ENCODE measurements at places on chromosomes 6 and 20. TPM values are rescaled to one million over a fixed set of nuclear protein-coding genes. Genes with fewer than 3 reads are reported as not detected.

The FGD2 gene
- 22.1 TPM for polyA plus RNA-seq

The ECT2L gene
- 0.43 TPM for polyA plus RNA-seq

The PLCB1 gene
- polyA plus RNA-seq, result 4.1 TPM

The FAM162B gene
- 1.9 TPM for polyA plus RNA-seq

The RNF144B gene
- 24.1 TPM for polyA plus RNA-seq

The PERP gene
- polyA plus RNA-seq, result 182 TPM

The DPPA5 gene
- 0.39 TPM for polyA plus RNA-seq

The AIF1 gene
- polyA plus RNA-seq, result 198 TPM

The PPP1R14C gene
- polyA plus RNA-seq, result 1.9 TPM

The PDE10A gene
- 3.2 TPM for polyA plus RNA-seq

The BTNL2 gene
- not detected for polyA plus RNA-seq

The NFATC2 gene
- polyA plus RNA-seq, result 4.4 TPM

The HLA-DMB gene
- polyA plus RNA-seq, result 71.0 TPM

The DEFB124 gene
- polyA plus RNA-seq, result 0.23 TPM

The RAET1L gene
- polyA plus RNA-seq, result 3.1 TPM

The RWDD2A gene
- polyA plus RNA-seq, result 4.3 TPM

The BEND6 gene
- polyA plus RNA-seq, result 0.98 TPM

The HTR1B gene
- 0.09 TPM for polyA plus RNA-seq

The ETV7 gene
- 5.5 TPM for polyA plus RNA-seq

DNA sequence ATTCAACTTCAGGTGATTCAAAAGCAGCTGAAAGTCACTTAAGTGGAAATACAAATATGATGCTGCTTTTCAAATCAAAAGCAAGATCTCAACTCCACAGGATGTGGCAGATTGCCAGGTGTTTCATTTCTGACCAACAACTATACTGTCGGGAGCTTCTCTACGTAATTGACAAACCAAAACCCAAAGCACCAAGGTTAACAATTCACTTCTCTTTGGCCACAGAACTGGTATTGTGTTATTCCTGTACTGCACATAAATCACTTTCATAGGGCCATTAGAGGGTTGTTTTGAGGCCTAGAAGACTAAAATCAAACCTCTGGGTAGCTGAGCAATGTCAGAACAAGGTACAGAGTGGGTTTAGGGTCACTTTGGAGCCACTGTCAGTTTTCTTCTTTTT is 169.7 kb downstream of the HAO1 start:
- no peak for DNase-seq

GRCh38 chr6:113995634-113996033 is 24.7 kb upstream of the HDAC2 start:
- peak; percentile 44 for DNase-seq

- no peak for DNase-seq
Observed at GRCh38 chr6:107931894-107932293, 26.1 kb downstream of the SEC63 start.

GRCh38 chr6:161750686-161751085 is 476.8 kb upstream of the AGPAT4 start:
- no peak for DNase-seq

- no peak for DNase-seq
Observed at GRCh38 chr6:36839749-36840431, 646 bp upstream of the CPNE5 start.

DNA sequence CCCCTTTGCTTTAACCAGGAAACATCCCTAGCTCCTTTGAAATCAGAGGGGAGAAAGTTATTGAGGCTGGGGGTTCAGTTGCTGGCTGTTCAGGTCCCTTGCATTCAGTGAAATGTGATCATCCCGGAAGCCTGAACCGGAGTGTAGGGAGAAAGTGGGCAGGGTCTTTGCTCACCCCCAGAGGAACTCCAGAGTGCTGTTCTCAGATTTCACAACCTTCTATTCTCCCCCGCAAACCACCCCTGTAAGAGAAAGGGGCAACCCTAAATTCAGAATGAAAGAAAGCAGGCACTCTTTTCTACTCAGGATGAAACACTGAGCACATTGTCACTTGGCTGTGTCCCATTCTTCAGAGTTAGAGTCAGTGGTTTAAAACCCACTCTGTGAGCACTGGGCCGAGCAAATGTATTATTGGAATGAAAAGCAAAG is 139.8 kb downstream of the KHDC1L start:
- DNase-seq, result no peak

DNA sequence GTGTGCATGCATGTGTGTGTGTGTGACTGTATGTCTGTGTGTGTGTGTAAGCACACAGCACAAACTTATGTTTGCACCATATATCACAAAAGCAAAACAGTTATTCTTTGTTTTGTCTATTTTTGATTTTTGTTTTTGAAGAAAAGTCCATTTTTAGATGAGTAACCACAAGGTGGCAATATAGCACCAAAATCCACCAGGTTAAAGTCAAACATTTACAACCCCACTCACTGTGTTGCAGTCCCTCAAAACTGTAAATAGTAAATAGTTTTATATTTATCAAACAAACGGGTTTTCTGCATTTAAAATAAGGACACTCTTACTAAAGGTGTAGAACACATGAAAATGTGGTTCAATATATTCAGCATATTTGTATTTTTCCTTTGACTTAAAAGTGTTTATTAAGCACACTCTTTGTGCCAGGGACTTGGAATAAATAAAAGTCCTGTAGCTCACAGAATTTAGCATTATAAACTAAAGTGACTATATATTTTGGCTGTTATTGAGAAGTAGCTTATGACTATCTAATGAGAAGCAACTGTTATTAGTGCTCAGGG is 118.5 kb downstream of the GFRAL start:
- no peak for DNase-seq

GRCh38 chr20:31673943-31674463 is 36.3 kb downstream of the COX4I2 start:
- DNase-seq, result no peak

GRCh38 chr6:22322103-22323030 is 25.5 kb upstream of the PRL start:
- no peak for DNase-seq

- DNase-seq, result no peak
Observed at GRCh38 chr20:51125780-51126179, 102.9 kb upstream of the KCNG1 start.

GRCh38 chr6:79635232-79635543 is 4.1 kb downstream of the SH3BGRL2 start:
- no peak for DNase-seq

GRCh38 chr6:92684386-92684785 is 735.0 kb downstream of the EPHA7 start:
- no peak for DNase-seq

GRCh38 chr6:119240257-119241110 is 109.1 kb downstream of the MAN1A1 start:
- no peak for DNase-seq

GRCh38 chr20:51419646-51420045 is 122.9 kb downstream of the NFATC2 start:
- no peak for DNase-seq

DNA sequence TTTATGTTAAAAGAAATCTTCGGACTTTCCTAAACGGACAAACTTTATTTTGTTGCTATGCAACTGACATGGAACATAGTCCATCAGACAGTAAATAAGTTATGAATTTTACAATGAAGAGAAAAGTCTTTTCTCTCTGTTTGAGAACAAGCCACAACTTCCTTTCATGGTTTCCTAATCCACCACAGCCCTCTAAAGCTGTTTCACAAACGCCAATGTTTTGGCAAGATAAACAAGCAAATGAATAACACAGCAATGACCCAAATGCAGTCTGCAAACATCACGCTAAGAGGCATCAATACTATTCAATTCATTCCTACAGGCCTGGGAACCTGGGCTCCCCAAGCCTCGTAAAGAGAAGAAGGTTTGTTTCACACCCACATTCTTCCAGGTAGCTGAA is 60.4 kb downstream of the HAO1 start:
- DNase-seq, result no peak

DNA sequence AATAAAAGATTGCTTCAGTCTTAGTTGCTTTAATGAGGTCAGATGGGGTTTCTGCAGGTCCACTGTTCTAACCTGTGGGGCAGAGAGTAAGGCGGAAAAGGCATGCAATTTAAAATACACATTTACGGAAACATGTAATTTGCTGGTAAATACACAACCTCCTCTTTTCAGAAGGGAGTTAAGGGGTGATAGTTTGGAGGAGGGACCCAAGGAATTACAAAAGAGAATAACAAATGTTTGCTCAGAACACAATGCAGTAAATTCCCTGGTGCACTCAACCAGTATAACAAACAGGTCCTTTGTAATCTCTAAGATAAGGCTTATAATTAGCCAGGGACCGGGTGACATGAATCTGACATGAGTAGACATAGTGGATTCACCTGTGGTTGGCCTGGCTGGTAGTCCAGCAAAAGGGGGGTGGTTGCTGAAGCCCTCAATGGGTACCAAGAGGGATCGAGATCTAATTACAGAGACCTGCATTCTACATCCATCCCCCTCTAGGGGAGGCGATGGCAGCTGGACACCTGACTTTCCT is 295.1 kb downstream of the PHACTR1 start:
- DNase-seq, result no peak

DNA sequence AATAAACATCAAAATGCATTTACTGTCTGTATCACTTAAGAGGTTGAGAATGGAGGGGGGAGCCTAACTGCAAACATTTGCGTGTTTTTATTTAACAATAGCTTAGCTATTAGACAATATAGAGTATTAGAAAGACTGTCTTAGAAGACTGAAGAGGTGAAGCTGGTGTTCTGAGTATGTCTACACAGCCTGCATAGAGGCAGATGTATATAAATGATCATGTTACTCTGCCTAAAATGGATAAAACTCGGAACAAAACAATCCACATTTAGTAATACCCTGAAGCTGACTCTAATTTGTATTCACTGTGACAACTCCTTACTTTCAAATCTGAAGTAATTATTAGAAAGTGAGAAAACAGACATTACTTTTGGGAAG is 181.9 kb downstream of the GMPR start:
- DNase-seq, result no peak

GRCh38 chr6:47162793-47163192 is 120.7 kb upstream of the ADGRF1 start:
- no peak for DNase-seq

GRCh38 chr6:163999475-164000125 is 585.1 kb downstream of the QKI start:
- DNase-seq, result no peak

- no peak for DNase-seq
Observed at GRCh38 chr20:44023515-44024371, 109.1 kb downstream of the TOX2 start.

DNA sequence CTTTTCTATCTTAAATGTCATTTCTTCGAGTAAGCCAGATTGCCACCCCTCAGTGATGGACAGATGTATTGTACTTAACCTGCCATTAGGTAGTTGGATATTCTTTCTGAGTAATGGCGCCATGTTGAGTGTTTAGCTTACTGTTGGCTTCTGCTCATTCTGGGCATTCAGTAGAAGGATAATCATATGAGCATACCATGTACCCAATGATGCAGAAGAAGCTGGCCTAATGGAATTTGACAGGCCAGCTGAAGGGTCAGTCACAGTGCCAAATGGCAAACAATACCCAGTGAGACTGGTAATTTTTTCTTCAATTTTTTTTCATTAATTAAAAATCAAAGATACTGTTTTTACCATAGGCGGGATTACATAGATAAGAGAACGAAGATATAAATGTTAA is 1010.8 kb upstream of the EYS start:
- DNase-seq, result no peak

DNA sequence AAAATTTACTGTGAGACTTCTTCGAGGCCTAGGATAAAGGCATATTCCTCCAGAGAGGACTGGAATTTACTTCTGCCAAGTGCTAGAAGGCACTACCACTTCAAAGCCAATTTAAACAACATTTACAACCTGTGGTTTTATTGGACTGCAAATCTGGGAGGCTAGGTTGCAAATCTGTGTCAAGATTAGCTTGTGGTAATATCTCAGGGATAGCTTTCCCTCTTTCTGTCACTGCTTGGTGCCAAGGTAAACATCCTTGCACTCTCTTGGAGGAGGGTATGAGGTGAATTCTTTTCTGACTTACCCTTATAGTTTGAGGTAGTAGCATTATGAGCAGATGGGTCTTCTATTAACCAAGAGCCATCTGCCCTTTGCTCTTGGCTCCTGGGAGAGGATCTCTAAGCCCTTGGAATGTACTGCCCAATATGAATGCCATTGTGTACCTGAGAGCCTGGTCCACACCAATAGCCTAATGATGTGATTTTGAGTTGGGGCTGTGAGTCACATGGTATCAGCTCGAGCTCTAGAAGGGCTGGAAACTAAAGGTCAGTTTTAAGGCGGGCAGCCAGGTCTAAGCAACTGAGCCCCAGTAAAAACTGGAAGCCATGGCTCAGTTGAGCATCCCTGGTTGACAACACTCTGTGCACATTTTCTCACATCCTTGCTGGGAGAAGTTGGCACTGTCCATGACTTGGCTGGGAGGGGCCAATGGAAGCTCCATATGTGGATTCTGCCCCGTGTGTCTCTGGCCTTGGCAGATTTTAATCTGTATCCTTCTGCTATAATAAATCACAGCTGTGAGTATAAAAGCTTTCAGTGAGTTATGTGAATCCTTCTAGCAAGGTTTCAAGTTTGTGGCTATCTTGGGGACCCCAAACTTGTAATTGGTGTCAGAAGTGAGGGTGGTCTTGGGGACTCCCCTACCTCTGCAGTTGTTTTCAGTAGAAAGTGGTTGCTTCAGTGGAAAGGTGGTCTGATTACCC is 188.1 kb downstream of the UBE3D start:
- no peak for DNase-seq

GRCh38 chr20:49871391-49871948 is 43.9 kb downstream of the SPATA2 start:
- no peak for DNase-seq

GRCh38 chr20:59120491-59120890 is 43.1 kb upstream of the ZNF831 start:
- DNase-seq, result no peak

- no peak for DNase-seq
Observed at GRCh38 chr6:73747289-73747688, 51.3 kb downstream of the CD109 start.

DNA sequence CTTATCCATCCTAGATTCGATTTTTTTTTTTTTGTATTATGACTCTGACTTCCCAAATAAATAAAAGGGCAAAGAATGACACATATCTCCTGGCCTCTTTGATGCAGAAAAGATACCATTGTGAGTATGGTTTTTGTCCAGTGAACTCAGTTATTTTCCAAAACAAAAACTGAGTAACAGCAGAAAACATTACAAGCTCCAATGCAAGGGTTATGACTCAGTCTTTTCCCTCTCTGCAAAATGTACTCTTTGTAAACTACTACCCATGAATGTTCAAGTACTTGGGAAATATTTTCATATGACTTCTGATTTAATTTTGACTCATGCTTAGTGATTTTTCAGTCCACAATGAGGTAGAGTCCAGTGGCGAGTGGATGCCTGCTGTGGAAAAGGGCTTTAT is 355.3 kb downstream of the RNF144B start:
- no peak for DNase-seq
